ENCODE measurements at places on chromosomes 3 and 15. TPM values are rescaled to one million over a fixed set of nuclear protein-coding genes. Genes with fewer than 3 reads are reported as not detected.

DNA sequence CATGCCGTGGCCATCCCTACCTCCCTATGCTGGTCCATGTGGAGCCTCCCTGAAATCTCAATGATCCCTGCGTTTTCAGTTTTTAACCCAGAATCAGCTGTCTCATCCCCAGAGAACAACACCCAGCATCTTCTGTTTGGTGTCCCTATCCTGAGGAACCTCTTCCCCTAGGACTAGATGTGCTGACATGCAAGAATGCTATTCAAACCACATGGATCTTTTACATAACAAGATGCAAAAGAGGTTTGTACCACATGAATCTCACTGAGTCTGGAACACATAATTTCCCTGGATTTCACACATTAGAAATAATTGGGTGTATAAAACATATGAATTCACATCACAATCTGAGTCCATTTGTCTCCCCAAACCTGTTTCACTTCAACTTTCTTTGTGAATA is 174.6 kb upstream of the NECTIN3 start:
- no peak for DNase-seq

- no peak for DNase-seq
Observed at GRCh38 chr3:195777975-195778374, 33.8 kb downstream of the MUC4 start.

DNA sequence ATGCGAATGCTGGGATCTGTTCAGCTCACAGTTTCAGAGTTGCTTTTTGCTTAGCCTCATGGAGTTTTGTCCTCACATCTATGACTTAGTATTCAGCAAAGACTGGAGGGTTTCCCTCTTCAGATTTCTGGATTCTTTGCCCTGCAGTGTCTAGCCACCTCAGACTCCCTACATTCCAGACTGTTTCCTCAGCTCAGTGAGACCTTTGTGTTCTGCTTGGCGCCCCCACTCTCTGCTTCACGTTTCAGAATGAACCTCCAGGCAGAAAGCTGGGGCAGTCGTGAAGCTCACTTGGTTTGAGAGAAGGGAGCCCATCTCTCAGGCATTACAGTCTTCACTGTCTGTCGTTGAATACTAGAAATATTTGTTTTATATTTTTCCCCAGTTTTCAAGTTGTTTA is 118.1 kb downstream of the CACNA1D start:
- peak; percentile 38 for DNase-seq

DNA sequence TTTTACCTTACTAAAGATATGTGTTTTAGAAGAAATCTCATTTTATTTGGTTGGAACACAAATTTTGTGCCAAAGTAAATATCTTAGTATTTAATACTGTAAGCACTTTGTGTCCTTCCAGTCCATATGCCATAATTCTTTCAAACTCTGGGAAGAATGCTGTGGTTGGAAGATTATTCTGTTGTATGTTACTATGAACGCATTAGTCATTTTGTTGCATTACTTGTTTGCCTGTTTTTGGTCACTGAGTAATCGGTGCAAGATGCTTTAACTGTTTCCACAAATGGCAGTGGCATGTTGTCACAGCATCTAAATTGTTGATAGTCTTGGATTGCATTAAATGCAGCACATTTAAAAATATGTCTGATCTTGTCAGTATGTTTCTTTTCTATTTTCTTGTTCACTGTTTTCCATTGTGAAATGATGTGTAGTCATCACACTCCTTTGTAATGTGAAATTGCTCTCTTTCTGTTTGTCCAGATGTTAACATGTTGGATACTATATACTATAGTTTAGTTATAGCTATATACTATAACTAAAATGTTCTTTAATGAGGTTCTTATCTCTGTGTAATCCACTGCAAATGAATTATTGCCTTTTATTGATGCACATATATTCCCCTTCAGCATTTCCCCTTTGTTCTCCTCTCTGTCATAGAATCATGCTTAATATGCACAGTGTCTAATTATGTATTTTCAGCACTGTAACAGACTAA is 89.9 kb upstream of the FLNB start:
- no peak for DNase-seq

GRCh38 chr3:64160000-64160695 is 65.1 kb downstream of the PRICKLE2 start:
- DNase-seq = no peak

DNA sequence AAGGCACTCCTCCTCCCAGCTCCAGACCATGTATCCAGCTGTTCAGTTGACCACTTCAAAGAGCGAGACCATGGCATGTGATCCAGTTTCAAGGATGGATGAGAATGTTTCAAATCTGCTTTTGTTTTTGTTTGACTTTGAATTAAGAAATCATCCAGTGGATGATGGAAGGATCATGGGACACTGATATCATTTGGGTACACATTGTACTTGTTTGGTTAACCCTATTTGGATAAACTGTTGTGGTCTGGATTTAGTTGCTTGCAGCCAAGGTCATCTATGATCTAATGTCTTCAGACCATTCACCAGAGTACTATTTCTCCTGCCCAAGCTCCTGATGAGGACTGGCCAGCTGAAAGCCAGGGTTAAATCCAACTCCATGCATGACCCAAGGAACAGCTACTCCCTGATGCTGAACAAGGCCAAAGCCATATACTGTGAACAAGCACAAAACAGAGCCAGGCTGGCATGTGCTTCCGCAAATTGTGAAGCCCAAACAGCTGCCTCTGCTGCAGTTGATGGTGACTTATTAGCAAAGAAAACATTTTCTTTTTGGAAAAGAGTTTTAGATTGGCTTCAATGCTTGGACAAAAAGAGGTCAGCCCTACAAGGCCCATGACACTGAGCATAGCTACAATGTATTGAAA is 5.2 kb upstream of the ADAMTS17 start:
- DNase-seq = no peak

- DNase-seq = no peak
Observed at GRCh38 chr15:72866182-72866581, 82.6 kb upstream of the ADPGK start.

DNA sequence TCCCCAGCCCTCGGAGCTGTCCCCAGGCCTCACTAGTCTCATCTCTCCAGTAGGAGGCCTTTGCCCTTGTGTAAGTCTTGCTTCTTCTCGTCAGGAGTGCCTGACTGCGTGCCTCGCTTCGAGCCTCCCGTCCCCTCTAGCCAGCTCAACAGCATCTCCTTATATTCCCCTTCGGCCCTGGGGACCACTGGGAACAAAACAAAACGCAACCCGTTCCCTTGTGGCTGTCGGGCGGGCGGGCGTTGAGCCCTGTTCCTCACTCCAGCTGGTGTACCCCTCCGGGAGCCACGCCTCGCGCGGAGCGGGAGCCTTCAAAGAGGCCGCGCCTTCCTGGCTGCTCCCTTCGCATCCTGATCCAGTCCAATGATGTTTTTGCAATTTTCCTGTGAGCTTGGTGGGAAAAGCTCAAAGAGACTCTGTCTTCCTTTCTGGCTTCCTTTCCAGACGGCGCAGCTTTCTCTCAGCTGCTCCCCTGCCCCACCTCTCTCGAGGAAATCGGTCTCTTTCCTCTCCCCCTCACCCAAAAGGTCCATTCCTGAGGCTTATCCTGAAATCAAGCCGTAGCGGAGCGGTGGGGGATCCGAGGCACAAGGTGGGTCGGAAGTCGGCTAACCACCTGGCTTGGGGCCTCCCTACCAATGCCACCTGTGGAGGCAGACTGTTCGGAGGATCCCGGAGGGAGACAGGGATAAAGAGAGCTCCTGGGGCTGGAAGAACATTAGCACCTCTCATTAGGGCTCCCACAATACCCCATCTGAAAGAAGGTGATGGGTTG is 33.4 kb upstream of the SRP14 start:
- DNase-seq = no peak

- DNase-seq = no peak
Observed at GRCh38 chr3:126354776-126355175, 2.4 kb downstream of the KLF15 start.

GRCh38 chr3:100225883-100226282 is 34.9 kb upstream of the TBC1D23 start:
- no peak for DNase-seq

DNA sequence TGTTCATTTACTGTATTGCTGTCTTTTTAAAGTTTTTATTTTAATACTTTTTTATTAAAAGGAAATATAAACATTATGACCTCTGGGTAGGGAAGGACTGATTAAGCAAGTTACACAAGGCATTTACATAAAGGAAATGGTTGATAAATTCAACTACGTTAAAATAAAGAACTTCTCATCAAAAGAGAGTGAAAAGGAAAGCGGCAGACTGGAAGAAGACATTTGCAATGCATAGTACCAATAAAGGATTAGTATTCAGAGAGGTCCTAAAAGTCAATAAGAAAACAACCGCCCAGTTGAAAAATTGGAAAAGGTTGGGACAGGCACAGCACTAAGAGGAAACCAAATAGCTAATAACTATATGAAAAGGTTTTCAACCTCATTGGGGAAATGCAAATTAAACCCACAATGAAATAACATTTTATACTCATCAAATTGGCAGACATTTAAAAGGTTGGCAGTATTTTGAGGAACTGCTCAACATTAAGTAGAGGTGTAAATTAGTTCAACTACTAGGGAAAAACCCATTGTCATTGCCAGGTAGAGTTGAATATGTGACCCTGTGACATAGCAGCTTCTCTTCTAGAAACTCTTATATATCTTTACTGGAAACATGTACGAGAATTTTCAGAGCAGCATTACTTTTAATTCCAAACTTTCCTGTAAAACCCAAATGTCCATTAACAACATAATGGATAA is 9.5 kb downstream of the PDE8A start:
- no peak for DNase-seq

DNA sequence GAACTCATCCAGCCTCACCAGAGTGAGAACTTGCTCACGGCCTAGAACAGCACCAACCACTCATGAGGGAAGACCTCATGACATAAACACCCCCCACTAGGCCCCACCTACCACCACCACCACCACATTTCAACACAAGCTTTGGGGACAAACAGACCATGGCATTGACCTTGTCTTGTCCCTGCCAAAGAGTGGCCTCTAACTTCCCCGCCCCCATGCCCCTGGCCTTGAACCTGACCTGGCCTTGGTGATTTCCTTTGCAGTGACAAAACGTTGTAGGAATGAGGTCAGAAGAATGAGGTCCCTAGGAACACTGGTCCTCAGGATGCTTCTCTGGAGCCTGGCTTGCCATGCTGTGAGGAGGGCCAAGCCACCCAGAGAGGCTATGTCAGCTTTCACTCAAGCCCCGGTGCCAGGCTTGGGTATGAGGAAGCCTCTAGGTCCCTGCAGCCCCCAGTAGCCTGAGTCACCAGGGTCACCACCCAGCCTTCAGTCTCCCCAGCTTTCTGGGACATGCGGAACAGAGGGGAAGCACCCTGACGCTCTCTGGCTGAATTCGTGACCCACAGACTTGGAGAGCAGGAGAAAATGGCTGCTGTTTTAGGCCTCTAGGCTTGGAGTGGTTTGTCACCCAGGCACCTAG is 57.9 kb downstream of the TPRA1 start:
- DNase-seq = no peak

DNA sequence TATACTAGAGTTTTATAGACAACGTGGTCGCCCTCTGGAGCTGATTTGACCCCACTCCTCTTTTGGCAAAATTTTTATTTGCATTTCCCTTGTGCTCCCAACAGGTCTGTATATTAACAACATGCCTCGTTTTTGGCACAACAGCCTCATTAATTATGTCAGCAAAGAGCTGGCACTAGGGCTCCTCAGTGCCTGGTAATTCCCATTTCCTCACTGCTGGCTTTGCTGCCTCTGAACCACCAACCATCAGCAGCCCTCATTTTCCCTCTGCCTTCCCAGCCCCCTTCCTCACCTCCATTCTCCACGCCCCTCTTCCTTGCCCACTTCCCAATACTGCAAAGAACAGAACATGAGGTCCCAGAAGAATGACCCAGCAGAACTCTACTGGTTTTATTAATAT is 204.8 kb downstream of the ABHD5 start:
- no peak for DNase-seq

DNA sequence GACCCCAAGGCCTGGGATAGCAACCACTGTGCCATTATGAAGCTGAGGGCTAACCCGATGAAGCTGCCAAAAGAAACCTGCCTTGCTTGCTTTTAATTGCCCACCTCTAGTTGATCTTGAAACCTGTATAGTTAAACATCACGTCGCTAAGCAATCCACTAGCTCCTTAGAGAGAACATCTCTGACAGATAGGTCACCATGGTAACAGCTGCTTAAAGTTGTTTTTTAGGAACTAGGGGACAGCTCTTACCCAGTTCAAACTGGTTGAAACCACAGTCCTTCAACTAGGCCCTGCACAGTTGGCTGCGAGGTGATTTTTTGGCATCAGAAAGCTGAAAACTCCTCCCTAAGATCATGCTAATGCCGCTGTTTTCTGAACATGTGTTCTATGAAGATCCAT is 135.7 kb downstream of the EBLN2 start:
- DNase-seq = peak; percentile 7

- DNase-seq = no peak
Observed at GRCh38 chr3:30006111-30006510, 600.3 kb upstream of the TGFBR2 start.

DNA sequence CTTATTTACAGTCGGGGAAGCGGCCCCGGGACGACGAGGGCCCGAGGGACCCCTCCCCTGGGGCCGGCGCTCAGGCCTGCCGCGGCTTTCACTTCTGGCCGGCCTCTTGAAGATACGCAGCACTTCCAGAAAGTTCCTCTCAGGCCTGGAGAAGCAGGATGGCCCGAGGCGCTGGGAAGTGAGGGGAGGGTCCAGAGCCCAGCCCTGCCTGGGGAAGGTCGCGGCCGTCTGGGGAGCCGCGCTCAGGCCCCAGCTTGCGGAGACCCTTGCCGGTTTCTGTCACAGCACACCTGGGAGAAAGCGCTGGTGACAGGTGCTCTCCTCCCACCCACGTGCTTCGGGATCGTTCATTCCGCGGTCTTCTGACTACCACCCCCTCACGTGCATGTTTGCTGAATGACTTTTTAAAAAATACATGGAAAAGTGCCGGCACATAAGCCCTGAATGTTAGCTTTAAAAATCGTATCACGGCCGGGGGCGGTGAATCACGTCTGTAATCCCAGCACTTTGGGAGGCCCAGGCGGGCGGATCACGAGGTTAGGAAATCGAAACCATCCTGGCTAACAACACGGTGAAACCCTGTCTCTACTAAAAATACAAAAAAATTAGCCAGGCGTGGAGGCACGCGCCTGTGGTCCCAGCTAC is 727 bp upstream of the TM2D3 start:
- DNase-seq = no peak

- peak; percentile 4 for DNase-seq
Observed at GRCh38 chr15:37929238-37929637, 5.2 kb upstream of the TMCO5A start.

DNA sequence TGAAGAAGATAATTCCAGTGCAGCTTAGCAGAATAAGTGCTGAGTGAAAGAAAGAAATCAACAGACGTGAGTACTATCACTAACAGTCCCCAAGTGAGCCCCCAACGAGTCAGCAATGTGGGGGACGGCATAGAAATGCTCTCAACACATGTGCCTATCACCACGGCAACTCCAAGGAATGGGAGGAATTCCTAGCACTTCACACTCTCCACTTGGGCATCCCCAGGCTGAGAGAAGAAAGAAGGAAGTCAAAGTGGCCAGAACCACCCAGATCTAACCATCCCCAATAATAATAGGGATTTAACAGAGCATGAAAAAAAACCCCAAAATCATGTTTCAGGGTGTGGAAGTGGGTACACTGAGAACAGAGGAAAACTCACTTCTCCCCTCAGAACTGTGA is 29.3 kb upstream of the CPNE4 start:
- peak; percentile 50 for DNase-seq

GRCh38 chr3:108755686-108756085 is 1.5 kb downstream of the RETNLB start:
- no peak for DNase-seq

NDN gene
- total RNA-seq = 70.9 TPM

PLSCR5 gene
- total RNA-seq = not detected

SAMMSON gene
- total RNA-seq = not detected

TNFSF10 gene
- total RNA-seq = not detected

CIP2A gene
- 44.4 TPM for total RNA-seq

CFAP100 gene
- 0.12 TPM for total RNA-seq

CSPG4 gene
- 0.37 TPM for total RNA-seq

UBAP1L gene
- 0.39 TPM for total RNA-seq
